ENCODE measurements at places on chromosomes 1 and 21. TPM values are rescaled to one million over a fixed set of nuclear protein-coding genes. Genes with fewer than 3 reads are reported as not detected.

HSD3B1 gene
- total RNA-seq = not detected

VASH2 gene
- total RNA-seq = 0.67 TPM

CYB5RL gene
- 2.6 TPM for total RNA-seq

DISP3 gene
- 0.19 TPM for total RNA-seq

GCSAML gene
- 0.31 TPM for total RNA-seq

RIMKLA gene
- total RNA-seq = 5.1 TPM

MPC2 gene
- 43.8 TPM for total RNA-seq

TMPRSS15 gene
- not detected for total RNA-seq

S100A2 gene
- 2.7 TPM for total RNA-seq

SLC35F3 gene
- total RNA-seq = 0.16 TPM

CFAP141 gene
- total RNA-seq = not detected
